ENCODE measurements at places on chromosomes 7 and 10. TPM values are rescaled to one million over a fixed set of nuclear protein-coding genes. Genes with fewer than 3 reads are reported as not detected.

GRCh38 chr10:111972109-111972508 lies 211.5 kb downstream of the GPAM start:
- no peaks in the 10 kb centered on the region for H3K36me3 ChIP-seq
- H3K27ac ChIP-seq, result no peak overlapping the region
- peaks cover 16% of the 10 kb centered on the region for H3K27me3 ChIP-seq
- DNase-seq, result no peak
- H3K4me1 ChIP-seq, result no peaks in the 10 kb centered on the region

DNA sequence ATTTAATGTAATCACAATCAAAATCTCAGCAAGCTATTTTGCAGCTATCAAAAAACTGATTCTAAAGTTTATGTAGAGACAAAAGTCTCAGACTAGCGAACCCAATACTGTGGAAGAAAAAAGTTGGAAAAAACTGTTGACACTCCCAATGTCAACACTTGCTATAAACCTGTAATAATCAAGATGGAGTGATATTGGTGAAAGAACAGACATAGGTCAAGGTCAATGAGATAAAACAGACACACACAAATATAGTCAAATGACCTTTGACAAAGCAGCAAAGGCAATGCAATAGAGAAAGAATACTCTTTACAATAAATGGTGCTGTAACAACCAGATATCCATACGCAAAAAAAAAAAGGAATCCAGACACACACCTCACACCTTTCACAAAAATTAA lies 84.5 kb downstream of the ATE1 start:
- DNase-seq, result no peak
- peaks cover 34% of the 10 kb centered on the region for H3K36me3 ChIP-seq
- H3K27ac ChIP-seq, result no peak overlapping the region
- no peaks in the 10 kb centered on the region for H3K27me3 ChIP-seq

Gene SORBS1
- total RNA-seq, result 31.4 TPM

Gene GNG11
- total RNA-seq, result not detected

Gene LDB3
- total RNA-seq, result 0.85 TPM

Gene GIMAP4
- not detected for total RNA-seq
